ENCODE measurements at places on chromosomes 16 and 17.

DNA sequence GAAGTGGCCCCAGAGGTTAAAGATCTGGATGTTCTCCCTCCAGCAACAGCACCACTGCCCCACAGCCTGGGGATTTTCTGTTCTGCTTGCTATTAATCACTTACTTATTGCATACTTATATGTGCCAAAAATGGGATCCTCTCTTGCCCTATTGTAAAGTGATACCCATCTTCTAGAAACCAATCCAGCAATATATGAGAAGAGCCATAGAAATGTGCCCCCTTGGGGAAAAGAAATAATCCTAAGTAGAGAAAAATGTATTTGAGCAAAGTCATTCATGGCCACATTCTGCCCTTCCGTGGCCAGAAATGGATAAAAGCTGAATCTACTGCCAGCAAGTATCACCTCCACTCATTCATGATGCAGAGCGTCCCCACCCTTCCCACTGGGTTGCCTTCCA lies 20.9 kb downstream of the SOST start:
- DNase-seq: no peak

- DNase-seq: no peak
Observed at GRCh38 chr17:50948711-50949110, 82.6 kb upstream of the TOB1 start.

GRCh38 chr17:81253358-81254131 lies 14.4 kb downstream of the NDUFAF8 start:
- no peak for DNase-seq

GRCh38 chr16:66750279-66751052 lies 943 bp downstream of the DYNC1LI2 start:
- no peak for DNase-seq

GRCh38 chr16:22092143-22092933 lies at the start of gene VWA3A:
TSS of gene VWA3A (plus strand) at chr16:22092541. CDS start at chr16:22092638, 97 bp downstream.
- DNase-seq: no peak

- no peak for DNase-seq
Observed at GRCh38 chr17:43403846-43404245, 5.1 kb downstream of the ARL4D start.

- no peak for DNase-seq
Observed at GRCh38 chr17:5418858-5419355, 555 bp downstream of the NUP88 start.

GRCh38 chr17:33499040-33499439 lies 205.9 kb upstream of the ASIC2 start:
- DNase-seq: no peak

DNA sequence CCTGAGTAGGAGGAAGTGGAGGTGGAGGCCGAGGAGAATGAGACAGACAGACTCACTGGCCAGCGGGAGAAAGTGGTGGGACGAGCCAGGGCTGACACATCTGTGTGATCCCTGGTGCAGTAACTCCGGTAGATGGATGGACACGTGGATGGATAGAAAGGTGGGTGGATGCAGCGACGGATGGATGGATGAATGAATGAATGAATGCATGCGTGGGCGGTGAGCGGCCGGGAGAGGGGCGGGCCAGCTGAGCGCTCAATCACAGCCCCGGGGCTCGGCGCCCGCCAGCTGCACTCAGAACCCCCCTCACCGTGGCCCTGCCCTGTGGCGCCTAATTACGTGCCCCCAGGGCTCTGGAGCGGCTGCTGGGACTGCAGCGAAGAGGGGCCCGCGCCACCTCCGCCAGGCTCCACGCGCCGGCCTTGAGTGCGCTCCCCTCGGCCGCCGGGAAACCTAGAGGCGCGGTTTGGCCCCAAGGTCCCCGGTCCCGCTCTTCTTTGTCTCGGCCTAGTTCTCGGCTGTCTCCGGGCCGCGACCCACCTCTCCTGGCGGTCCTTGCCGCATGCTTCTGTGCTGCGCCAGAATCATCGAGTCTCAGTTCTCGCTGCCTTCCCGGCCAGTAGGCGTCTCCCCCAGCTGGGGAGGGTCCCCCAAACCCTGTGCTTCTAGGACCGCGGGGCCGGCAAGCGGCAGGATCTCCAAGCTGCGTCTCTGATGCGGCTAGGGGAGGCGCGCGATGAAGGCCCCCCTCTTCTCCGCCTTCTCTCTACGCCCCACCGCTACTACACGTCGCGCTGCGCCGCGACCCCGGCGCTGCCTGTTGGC lies 41.0 kb downstream of the RAI1 start:
- no peak for DNase-seq

DNA sequence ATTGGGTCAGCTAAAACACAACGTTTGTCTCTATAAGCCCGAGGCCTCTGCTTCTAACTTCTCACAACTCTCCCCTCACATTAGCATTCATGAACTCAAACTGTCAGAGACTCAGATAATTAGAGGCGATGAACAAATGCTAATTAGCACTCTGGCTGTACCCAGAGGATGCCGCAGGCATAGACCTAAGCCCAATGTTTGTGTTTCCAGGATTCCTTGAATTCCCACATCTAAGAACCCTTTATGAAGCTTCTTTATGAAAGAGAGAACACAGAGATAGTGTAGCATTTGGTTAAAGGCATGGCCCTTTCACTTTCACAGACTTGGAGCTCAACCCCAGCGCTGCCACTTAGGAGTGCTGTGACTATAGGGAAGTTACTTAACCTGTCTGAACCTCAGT lies 512.2 kb downstream of the GRIN2A start:
- no peak for DNase-seq

- no peak for DNase-seq
Observed at GRCh38 chr17:58476812-58477211, 11.4 kb downstream of the HSF5 start.

Measured in SIG-M5 (cell line).